ENCODE measurements at places on chromosomes 16 and 17. TPM values are rescaled to one million over a fixed set of nuclear protein-coding genes. Genes with fewer than 3 reads are reported as not detected.

DNA sequence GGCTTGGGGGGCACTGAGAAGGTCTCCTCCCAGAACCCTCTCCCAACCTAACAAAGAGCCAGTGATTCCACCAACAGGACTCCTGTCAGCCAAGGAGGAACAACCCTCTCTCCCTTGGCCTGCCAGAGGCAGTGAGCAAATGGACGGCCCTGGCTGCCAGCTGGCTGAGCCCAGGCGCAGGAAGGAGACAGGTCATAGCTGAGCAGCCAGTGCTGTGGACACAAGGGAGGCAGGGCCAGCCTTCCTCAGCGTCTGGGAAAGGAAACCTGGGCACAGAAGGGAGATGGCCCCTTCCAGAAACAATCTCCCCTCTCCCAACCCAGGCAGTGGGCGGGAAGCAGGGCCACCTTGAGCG is 2.1 kb downstream of the MPO start:
- DNase-seq = no peak
- H3K36me3 ChIP-seq = no peaks in the 10 kb centered on the region
- H3K27me3 ChIP-seq = peaks cover 68% of the 10 kb centered on the region

GRCh38 chr17:55202896-55203295 is 61.9 kb upstream of the HLF start:
- no peaks in the 10 kb centered on the region for H3K27me3 ChIP-seq
- DNase-seq = no peak
- H3K4me1 ChIP-seq = 0 out of 2 replicates have a peak, but pooled peaks cover 7% of the 10 kb centered on the region
- no peaks in the 10 kb centered on the region for H3K36me3 ChIP-seq
- H3K4me3 ChIP-seq = no peak overlapping the region

DNA sequence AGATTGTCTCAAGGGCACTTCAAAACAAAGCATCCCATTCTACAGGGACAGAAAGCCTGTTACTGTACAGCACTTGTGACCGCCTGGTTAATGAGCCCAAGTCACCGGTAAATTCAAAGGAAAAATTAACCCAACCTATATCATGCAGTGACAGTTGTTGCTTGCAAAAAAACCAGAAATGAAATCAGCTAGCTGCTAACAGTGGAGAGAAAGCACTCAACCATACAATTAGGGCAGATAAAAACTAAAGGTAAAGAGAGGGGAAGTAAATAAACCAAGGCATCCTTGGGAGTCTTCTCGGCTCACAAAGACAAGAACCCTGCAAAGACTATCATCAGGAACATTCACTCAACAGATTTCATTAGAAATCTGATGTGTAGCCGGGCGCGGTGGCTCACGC is 5.9 kb downstream of the RETREG3 start:
- H3K4me1 ChIP-seq = peaks cover 42% of the 10 kb centered on the region
- DNase-seq = no peak
- no peak overlapping the region for H3K4me3 ChIP-seq
- no peaks in the 10 kb centered on the region for H3K27me3 ChIP-seq

Gene IRX3
- 16.4 TPM for total RNA-seq

Gene QRICH2
- 3.7 TPM for total RNA-seq

Gene AATK
- 8.4 TPM for total RNA-seq

- no peaks in the 10 kb centered on the region for H3K27me3 ChIP-seq
- peak overlapping the region; percentile 57 for H3K27ac ChIP-seq
- H3K4me1 ChIP-seq = peaks cover 38% of the 10 kb centered on the region
- H3K4me3 ChIP-seq = peak overlapping the region; percentile 97
Observed at GRCh38 chr16:1309888-1310831, 724 bp downstream of the UBE2I start.

DNA sequence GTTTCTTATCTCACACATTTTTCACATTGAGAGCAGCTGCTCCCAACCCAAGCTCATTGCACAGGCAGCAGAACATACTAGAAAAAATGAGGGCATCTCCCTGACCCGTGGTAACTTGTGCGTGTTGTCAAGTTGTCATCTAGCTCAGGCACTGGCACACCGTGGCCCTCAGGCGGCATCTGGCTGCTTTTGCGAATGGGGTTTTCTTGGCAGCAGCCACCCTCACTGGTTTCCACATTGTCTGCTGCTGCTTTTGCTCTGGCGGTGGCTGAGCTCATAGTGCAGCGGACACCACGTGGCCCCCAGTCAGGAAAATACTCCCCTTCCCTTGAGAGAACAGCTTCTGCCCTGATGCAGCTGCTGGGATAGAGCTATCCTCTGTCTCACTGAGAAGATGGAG is 9.4 kb upstream of the TEDC2 start:
- no peak overlapping the region for H3K27ac ChIP-seq
- H3K4me3 ChIP-seq = no peak overlapping the region

DNA sequence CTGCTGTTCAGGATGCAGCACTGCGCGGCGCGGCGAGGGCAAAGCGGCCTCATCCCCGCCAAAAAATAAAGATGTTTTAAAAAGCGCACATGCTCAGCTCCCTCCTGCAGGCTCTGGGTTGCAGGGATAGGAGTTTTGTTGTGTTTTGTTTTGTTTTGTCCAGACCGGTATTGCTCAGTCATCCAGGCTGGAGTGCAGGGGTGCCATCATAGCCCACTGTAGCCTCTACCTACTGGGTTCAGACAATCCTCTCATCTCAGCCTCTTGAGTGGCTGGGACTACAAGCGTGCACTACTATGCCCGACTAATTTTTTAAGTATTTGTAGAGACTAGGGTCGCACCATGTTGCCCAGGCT is 636 bp downstream of the WWOX start:
- no peaks in the 10 kb centered on the region for H3K36me3 ChIP-seq
- peaks cover 58% of the 10 kb centered on the region for H3K4me1 ChIP-seq
- peak overlapping the region; percentile 90 for H3K27ac ChIP-seq
- DNase-seq = no peak
- H3K27me3 ChIP-seq = no peaks in the 10 kb centered on the region
- H3K4me3 ChIP-seq = peak overlapping the region; percentile 92

GRCh38 chr17:12790249-12791106 is 1.2 kb downstream of the ARHGAP44 start:
- no peak overlapping the region for H3K27ac ChIP-seq
- peaks cover 2% of the 10 kb centered on the region for H3K27me3 ChIP-seq
- H3K4me1 ChIP-seq = peaks cover 16% of the 10 kb centered on the region
- H3K36me3 ChIP-seq = no peaks in the 10 kb centered on the region
- DNase-seq = no peak

DNA sequence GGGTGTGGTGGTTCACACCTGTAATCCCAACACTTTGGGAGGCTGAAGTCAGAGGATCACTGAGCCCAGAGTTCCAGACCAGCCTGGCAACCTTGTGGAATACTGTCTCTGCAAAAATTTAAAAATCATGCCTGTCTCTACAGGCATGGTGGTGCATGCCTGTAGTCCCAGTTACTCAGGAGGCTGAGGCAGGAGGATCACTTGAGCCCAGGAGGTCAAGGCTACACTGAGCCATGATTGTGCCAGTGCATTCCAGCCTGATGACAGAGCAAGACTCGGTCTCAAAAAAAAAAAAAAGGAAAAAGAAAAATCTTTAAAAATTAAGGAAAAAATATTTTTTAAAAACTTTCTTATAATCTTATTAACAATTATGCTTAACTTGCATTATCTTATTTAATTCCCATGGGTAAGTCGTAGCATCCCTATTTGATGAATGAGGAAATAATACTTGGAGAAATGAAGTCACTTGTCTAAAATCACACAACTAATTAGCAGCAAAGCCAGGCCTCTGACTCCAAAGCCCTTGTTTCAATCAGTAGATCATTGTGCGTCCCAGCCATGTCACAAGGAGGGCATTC is 13.6 kb downstream of the MFSD11 start:
- peaks cover 5% of the 10 kb centered on the region for H3K36me3 ChIP-seq
- DNase-seq = no peak
- no peaks in the 10 kb centered on the region for H3K4me1 ChIP-seq
- no peak overlapping the region for H3K4me3 ChIP-seq

GRCh38 chr17:67244431-67245072 is 444 bp downstream of the HELZ start:
- peak overlapping the region; percentile 91 for H3K4me3 ChIP-seq
- DNase-seq = no peak
- peaks cover 11% of the 10 kb centered on the region for H3K36me3 ChIP-seq
- H3K27me3 ChIP-seq = no peaks in the 10 kb centered on the region
- H3K4me1 ChIP-seq = peaks cover 63% of the 10 kb centered on the region

Gene TMEM235
- total RNA-seq = not detected

DNA sequence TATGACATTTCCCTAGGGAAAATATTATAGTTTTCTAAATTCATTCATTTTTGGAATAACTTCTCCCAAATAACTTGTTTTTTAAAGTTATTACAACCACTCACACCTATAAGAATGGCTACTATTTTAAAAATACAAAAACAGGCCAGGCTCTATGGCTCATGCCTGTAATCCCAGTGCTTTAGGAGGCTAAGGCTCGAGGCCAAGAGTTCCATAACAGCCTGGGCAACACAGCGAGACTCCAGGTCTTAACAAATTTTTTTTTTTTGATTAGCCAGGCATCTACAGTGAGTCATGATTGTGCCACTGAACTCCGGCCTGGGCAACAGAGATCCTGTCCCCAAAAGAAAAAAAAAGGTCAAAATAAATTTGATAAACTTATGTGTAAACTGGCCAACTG is 43.6 kb upstream of the YPEL2 start:
- no peak for DNase-seq
- H3K27ac ChIP-seq = no peak overlapping the region
- H3K36me3 ChIP-seq = no peaks in the 10 kb centered on the region
- peaks cover 39% of the 10 kb centered on the region for H3K4me1 ChIP-seq
- H3K4me3 ChIP-seq = no peak overlapping the region
- H3K27me3 ChIP-seq = no peaks in the 10 kb centered on the region

Gene KRTAP1-5
- total RNA-seq = not detected

- H3K27ac ChIP-seq = no peak overlapping the region
- H3K4me3 ChIP-seq = no peak overlapping the region
- no peaks in the 10 kb centered on the region for H3K27me3 ChIP-seq
- peak; percentile 50 for DNase-seq
- H3K4me1 ChIP-seq = no peaks in the 10 kb centered on the region
Observed at GRCh38 chr17:82781894-82782274, 30.0 kb downstream of the TBCD start.

DNA sequence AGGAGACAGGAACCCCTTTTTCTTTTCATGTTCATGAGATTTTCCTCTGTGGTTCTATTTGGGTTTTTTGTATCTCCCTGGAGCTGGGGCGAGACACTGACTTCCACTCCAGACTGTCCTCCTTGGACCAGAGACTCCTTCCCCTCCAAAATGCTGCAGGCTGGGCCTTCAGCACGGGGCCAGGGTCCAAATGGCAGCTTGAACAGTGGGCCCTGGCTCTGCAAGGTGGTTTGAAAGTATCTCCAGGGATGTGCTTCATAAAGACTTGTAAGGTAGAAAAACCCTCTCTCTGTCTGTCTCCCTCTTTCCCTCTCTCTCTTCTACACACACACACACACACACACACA is 236.1 kb downstream of the ZNF423 start:
- peaks cover 18% of the 10 kb centered on the region for H3K27me3 ChIP-seq
- DNase-seq = no peak
- H3K4me1 ChIP-seq = peaks cover 12% of the 10 kb centered on the region
- H3K27ac ChIP-seq = no peak overlapping the region
- H3K4me3 ChIP-seq = no peak overlapping the region

Gene KRT33B
- not detected for total RNA-seq

DNA sequence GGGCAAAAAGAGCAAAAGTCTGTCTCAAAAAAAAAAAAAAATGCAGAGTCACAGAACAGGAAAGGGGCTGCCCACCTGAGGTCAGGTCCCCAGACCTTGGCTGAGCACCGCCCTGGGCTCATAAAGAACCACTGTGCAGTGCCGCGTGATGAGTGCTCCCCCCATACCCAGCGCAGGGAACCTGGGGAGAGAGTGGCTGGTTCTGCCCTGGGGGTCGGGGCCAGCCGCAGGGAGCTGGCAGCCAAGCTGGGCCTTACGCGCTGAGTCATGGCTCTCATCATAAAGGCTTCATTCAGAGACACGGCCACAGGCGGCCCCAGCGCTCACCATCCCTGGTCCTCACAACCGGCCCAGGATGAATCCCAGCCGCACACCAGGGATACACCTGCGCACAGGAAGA is 80.7 kb downstream of the RAB11FIP4 start:
- peak; percentile 75 for DNase-seq
- H3K27ac ChIP-seq = peak overlapping the region; percentile 68
- no peaks in the 10 kb centered on the region for H3K27me3 ChIP-seq
- no peak overlapping the region for H3K4me3 ChIP-seq
- no peaks in the 10 kb centered on the region for H3K36me3 ChIP-seq

- no peak overlapping the region for H3K4me3 ChIP-seq
- H3K27me3 ChIP-seq = peaks cover 15% of the 10 kb centered on the region
- H3K27ac ChIP-seq = no peak overlapping the region
- DNase-seq = no peak
Observed at GRCh38 chr17:14986127-14986526, 279.0 kb downstream of the PMP22 start.
